ENCODE measurements at places on chromosomes 6 and 20.

- DNase-seq, result peak; percentile 37
Observed at GRCh38 chr6:44269921-44270525, at the start of gene TMEM151B. TMEM151B (plus strand) TSS chr6:44270450; CDS start chr6:44270743, 293 bp downstream.

DNA sequence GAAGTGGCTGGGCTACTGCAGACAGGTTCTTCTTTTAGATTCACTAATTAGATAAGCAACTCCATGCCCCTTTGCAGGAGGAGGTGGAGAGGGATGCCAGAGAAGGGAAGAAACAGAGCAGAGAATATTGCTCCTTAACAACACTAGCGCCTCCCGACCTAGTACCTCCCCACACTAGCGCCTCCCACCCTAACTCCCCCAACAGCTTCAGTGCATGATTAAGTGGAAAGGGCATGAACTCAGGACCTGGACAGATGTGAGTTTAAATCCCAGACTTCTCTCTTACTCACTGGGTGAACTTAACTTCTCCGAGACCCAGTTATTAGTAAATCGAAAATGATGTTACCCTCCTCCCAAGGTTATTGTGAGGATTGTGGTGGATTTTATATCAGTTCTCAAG, 25.7 kb downstream of the STX11 start:
- DNase-seq, result no peak

- no peak for DNase-seq
Observed at GRCh38 chr20:50499938-50500337, 10.2 kb upstream of the PTPN1 start.

- DNase-seq, result no peak
Observed at GRCh38 chr20:21326700-21327099, 23.6 kb downstream of the XRN2 start.

DNA sequence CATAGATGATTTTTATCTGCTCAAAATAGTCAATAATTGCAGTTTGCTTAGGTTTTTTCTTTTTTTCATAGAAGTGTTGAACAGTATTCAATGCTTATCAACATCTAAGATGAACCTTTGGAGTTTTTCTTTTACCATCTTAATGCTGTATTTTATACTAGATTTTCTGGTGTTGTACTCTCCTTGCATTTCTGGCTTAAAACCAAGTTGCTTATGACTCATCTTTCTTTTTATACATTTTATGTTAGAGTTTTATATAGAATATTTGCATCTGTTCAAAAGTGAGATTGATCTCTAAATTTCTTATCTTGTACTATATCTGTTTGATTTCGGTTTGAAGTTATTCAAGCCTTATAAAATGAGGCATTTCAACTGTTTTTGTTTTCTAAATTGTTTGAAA, 232.5 kb downstream of the RFPL4B start:
- no peak for DNase-seq
